ENCODE measurements at places on chromosomes 1 and 21. TPM values are rescaled to one million over a fixed set of nuclear protein-coding genes. Genes with fewer than 3 reads are reported as not detected.

Gene TMEM240
- total RNA-seq: not detected

Gene VCAM1
- total RNA-seq: 6.5 TPM

Gene OR2T29
- not detected for total RNA-seq

Gene SPATA6
- 15.8 TPM for total RNA-seq

DNA sequence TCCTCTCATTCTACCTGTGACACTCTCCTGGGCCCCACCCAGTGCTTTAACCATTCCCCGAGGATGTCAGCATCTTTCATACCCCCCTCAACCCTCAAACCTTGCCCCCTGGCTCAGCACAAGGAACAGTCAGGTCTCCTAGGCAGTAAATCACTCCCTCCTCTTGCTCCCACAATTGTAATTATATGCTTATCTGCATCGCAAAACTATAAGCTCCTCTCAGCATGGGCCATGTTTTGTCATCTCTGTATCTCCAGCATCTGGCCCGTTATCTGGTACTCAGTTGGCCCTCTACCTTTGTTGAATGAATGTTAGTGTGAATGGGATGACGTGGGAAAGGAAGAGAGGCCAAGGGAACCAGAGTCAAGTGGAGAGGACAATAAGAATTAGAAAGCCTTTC lies 2.8 kb upstream of the ELOVL1 start:
- DNase-seq: no peak

DNA sequence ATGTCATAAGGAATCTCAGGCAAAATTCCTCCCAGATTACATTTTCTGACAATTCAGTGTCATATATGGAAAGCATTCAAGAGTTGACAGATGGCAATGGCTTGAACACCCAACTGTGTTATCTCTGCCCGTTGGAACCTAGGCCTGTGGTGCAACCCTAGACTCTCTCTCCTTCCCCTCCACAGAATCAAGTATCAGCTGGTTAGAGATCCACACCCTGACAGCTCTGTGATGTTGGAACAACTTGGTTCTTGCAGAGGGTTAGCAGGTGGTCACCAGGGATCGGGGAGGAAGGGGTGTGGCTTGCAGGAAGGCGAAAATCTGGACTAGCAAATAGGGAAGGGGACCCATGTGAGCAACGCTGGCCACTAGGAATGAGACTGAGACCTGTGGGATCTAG lies 26.3 kb downstream of the PCSK9 start:
- no peak for DNase-seq

DNA sequence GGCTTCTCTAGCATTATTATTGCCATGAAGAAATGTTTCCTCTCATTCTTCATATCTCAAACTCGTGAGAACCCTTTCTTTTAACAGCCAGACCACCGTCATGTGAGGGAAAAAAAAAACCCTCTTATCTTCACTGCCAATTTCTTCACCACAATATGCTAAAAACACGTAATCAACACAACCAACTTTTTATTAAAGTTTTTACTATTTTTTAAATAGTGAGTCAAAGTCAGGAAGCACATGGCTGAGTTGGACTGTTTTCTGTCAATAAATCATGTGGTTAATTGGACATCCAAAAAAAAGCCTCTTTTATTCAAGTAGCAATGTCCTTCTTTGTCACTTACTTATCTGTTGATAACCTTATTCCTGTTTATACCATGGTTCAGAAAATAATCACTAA lies 55.9 kb upstream of the SAMD13 start:
- no peak for DNase-seq

GRCh38 chr21:16419188-16419921 lies 689.6 kb downstream of the USP25 start:
- DNase-seq: peak; percentile 13

GRCh38 chr21:38277501-38278131 lies 20.8 kb downstream of the KCNJ15 start:
- DNase-seq: no peak

- DNase-seq: no peak
These were observed 79.2 kb upstream of the RALGPS2 start for GRCh38 chr1:178645808-178646200.
